ENCODE measurements at places on chromosomes 1 and 21.

DNA sequence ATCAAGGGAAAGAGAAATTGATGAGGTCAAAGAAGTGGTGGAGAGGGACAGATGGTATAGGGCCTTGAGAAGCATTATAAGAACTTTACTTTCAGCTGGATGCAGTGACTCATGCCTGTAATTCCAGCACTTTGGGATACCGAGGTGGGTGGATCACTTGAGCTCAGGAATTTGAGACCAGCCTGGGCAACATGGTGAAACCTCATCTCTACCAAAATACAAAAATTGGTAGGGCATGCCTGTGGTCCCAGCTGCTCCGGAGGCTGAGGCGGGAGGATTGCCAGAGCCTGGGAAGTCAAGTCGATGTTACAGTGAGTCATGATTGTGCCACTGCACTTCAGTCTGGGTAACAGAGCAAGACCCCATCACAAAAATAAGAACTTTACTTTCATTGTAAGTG lies 5.7 kb downstream of the TMEM50A start:
- no peak for DNase-seq

GRCh38 chr1:77757066-77757584 lies 2.5 kb downstream of the USP33 start:
- DNase-seq: no peak

- DNase-seq: no peak
Observed at GRCh38 chr1:78622548-78622947, 2.3 kb downstream of the IFI44L start.

DNA sequence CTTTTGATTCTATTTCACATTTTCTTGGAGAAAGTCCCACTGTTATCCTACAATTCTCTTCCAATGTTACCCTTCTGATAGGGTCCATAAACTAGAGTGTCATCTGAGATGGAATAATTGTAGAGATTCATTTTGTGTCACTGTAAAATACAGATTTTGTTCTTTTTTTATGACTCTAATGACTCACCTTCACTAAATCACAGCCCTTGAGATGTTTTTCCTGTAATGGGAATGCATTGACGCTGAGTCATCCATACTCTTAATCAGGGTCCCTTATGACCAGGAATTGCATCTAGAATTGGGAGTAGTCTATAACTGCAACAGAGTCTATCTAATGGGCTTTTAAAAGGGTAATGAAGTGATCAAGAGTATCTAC lies 315.5 kb downstream of the TGFB2 start:
- no peak for DNase-seq

DNA sequence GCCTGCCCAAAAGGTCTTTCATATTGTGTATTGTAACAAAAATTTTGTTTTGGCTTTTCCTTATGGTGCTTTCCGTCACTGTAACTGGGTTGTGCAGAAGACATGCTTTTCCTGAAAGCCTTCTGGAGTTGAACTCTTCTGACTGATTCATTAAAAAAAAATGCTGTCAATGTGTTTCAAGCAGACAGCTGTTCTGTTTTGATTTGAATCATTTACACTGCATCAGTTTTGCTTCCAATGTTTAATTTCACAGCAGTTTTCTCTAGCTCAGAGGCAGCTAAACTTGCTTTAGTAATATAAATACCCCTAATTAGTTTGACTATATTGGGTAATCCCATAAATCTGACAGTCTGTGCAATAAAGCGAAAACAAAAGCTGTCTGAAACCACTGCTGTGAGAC lies 7.9 kb downstream of the UTP11 start:
- no peak for DNase-seq

DNA sequence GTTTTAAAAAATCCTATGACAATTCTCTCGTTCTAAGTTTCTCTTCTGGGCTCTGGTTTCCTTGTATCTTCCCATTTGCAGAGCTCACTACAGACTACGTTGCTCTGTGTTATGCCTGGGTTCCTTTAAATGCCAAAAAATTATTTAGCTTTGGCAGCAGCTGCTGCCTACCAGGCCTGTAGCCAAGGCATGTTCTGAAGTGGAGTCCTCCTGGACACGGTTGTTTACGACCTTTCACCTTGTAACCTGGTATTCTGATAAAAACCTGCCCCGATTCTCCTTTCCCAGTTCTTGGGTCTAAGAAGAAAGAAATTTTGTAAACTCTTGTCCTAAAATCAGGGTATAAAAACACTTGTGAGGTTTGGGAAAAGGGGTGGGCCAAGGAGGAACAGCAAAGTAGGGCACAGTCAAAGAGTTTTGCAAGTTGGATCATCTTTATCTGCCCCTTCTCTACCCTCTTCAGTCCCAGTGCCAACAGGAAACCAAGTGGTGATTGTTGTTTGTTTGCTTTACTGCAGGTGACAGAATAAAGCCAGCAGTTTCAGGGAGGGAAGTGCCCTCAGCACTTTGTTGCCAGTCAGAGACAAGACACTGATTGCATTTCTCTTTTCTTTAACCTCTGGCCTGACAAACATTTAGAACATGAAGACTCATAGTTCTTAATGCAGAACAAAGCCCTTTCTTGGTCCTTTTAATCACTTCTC lies 3.1 kb upstream of the TXNIP start:
- no peak for DNase-seq

GRCh38 chr1:174998569-174999215 lies 1.1 kb upstream of the CACYBP start:
- peak; percentile 41 for DNase-seq

GRCh38 chr1:96633695-96634094 lies 87.9 kb upstream of the PTBP2 start:
- DNase-seq: no peak

- DNase-seq: no peak
Observed at GRCh38 chr1:59481881-59482505, 185.1 kb downstream of the FGGY start.

DNA sequence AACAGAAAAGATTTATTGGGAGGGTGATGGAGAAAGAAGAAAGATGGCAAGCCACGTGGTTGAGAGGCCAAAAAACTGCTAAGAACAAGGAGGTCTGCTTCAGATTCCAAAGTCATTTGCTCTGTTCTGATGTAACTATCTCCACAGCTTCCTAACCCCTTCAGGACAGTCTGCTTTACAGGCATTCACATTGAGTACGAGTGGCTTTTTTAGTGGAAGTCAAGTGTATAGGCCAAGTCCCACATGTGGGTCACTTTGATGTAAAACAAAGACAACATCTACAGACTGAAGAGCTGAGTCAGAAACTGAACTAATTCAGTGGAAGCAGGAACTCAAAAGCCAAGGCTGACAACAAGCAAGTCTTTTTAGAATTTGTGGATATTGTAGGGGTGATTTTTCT lies 128.7 kb upstream of the F3 start:
- no peak for DNase-seq

DNA sequence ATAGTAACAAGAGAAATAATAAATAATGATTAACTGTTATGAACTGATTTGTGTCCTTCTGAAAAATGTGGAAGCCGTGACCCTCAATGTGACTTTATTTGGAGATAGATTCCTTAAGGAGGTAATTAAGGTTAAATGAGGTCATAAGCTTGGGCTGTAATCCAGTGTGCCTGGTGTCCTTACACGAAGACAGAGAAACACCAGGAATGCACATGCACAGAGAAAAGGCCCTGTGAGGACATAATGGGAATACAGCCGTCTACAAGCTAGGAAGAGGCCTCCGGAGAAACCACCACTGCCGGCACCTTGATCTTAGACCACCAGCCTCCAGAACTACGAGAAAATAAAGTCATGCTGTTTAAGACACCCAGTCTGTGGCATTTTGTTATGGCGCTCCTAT lies 215.9 kb downstream of the NEGR1 start:
- no peak for DNase-seq

- DNase-seq: no peak
Observed at GRCh38 chr1:6495540-6496364, 4.3 kb upstream of the PLEKHG5 start.

- no peak for DNase-seq
Observed at GRCh38 chr1:192549937-192550336, 25.6 kb upstream of the RGS1 start.

GRCh38 chr21:33058527-33058926 lies 11.4 kb upstream of the OLIG1 start:
- DNase-seq: no peak

DNA sequence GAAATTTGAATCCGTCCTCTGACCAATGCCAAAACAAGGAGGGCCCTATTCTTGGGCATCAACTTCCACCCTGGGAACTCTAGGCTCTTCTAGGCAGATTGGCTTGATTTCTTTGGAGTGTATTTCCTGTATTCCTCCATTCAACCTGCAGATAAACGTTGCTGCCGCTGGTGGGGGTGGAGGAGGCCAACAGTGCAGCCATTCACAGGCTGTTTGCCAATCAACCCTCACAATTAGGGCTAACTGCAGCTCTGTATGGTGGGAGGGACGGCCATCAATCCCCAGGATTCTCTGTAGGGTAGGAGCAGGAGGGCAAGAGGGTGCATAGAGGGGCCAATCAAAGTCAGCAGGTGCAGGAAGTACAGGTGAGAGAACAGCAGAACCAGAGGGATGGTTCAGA lies 273.1 kb upstream of the PROX1 start:
- DNase-seq: no peak

DNA sequence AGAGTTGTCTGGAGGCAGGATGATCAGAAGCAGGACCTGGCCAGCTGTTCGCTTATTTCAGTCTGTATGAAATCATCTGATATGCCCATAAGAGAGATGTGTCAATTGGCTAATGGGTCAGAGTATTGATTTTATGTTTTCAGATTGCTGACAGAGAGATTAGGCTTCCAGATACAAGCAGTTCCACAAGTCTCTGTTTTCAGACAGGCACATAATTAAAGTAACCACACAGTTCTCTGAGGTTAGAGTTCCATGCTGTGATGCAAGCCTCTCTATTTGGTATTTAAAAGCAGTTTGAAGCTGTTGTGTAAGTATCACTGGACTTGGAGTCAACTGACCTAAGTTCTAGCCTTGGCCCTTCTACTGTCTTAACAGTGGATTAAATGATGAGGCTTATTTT lies 50.1 kb downstream of the ATF6 start:
- no peak for DNase-seq

- DNase-seq: no peak
Observed at GRCh38 chr21:31161157-31161556, 122.9 kb upstream of the KRTAP19-8 start.

DNA sequence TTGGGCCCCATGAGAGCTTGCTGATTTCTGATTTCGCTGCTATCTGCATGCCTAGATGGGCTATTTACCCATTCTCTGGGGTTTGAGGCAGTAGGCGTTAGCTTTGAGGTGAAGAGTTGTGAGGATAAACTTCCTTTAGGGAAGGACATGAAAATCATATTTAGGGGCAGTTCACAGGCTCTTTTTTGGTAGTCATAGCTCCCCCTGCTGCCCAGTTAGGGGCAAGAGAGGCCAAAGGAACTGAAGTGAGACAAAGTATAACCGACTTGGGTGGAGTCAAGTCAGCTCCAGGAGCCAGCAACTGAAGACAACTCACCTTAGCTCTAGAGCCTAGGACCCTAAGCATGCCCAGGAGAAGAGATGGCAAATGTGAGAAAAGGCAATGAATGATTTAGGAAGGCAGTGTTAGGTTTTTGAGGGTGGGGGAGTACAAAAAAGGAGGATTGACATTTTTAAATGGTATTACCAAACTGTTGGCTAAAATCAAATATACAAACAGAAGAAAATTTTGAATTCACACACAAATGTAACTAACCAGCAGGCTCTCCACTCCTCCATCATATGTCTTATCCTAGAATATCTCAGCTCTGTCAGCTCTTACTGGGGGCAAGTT lies 625.2 kb downstream of the LMO4 start:
- peak; percentile 63 for DNase-seq

DNA sequence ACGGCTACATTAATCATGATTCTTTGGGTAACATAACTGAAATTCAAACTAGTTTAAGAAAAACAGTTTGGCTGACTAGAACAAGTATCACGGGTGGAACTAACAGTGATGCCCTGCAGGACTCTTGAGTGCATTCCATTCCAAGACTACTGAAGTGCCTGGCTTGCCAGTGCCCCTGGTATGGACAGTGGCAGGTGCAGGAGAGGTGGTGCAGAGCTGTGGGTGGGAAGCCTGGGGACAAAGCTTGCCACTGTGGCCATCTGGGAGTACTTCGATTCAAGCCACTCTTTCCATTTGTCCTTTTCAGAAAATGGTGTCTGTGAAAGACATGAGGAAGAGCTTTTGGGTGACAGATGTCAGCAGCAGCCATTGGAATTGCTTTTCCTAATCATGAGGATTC lies 166.5 kb downstream of the RRAGC start:
- no peak for DNase-seq

GRCh38 chr1:51504806-51505525 lies 14.1 kb downstream of the EPS15 start:
- DNase-seq: no peak

GRCh38 chr1:150995896-150996295 lies 10.8 kb downstream of the MINDY1 start:
- no peak for DNase-seq

DNA sequence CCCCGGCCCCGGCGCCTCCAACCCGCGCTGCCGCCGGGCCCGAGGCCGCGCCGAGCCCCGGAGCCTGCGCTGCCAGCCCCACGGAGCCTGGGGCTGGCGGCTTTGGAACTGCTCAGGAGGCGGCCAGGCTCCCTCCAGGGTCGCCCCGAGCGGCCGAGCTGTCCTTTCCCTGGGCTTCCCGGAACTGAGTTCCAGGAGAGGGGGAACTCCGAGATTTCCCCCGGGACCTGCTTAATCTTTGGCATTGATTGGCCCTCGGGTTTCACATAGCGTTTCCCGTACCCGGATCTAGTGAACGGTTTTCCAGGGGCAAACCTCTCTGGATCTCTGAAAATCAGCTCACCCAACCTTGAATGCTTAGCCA lies 504 bp downstream of the H6PD start:
- no peak for DNase-seq

DNA sequence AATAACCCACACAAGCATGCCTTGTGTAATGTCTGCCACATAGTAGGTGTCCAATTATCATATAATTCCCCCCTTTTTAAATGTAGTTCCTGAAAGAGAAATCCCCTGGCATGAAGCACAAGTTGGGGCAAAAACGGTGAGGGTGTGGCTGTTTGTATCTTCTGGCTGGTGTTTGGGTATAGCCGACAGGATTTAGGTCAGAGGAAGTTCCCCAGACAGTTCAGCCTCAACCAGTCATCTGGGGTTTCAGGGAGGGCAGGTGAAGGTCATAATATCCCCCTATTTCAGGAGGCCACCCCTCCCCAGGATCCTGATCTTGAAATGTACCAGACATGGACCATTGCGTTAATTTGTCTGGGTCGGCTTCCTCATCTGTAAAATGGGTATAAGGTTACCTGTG lies 29.1 kb upstream of the JUN start:
- no peak for DNase-seq

GRCh38 chr1:177021687-177022086 lies 142.8 kb downstream of the ASTN1 start:
- DNase-seq: no peak

- no peak for DNase-seq
Observed at GRCh38 chr1:165355139-165355976, 1.2 kb downstream of the LMX1A start.

- no peak for DNase-seq
Observed at GRCh38 chr1:184637664-184638240, 116.9 kb downstream of the EDEM3 start.

GRCh38 chr1:77631751-77632150 lies 50.7 kb downstream of the ZZZ3 start:
- no peak for DNase-seq

Measured in hematopoietic multipotent progenitor cell (in vitro differentiated cells).